Gastroesophageal sphincter (tissue), 4 donors: ENCODE measurements at places on chromosomes 16 and 17. TPM values are rescaled to one million over a fixed set of nuclear protein-coding genes. Genes with fewer than 3 reads are reported as not detected.

DNA sequence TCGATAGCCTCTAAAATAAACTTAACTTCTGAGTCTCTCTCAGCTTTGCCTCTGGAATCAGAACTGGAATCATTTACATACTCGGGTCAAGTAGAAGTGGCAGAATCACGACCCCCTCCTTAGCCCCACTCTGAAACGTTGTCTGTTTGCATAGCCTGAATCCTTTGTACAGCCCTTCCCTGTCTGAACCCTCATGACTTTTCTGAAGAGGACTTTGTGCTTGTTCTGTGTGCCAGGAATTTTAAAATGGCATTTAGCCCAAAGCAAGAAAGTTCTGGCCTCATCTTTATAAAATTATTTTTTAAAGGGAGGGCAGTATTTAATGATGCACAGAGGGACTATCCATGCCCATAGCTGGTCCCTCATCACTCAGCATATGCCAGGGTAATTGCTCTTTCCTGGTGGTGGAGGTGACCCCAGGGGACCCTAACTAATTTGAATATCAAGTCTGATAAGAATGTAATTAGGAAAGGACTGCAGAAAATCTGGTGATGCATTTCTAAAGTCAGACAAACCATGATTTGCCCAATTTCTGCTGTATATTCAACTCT is 342.7 kb upstream of the TNRC6C start:
- H3K27me3 ChIP-seq: no peaks in the 10 kb centered on the region
- peaks cover 11% of the 10 kb centered on the region for H3K4me1 ChIP-seq
- peak; percentile 29 for ATAC-seq
- peak overlapping the region; percentile 60 for H3K27ac ChIP-seq

DNA sequence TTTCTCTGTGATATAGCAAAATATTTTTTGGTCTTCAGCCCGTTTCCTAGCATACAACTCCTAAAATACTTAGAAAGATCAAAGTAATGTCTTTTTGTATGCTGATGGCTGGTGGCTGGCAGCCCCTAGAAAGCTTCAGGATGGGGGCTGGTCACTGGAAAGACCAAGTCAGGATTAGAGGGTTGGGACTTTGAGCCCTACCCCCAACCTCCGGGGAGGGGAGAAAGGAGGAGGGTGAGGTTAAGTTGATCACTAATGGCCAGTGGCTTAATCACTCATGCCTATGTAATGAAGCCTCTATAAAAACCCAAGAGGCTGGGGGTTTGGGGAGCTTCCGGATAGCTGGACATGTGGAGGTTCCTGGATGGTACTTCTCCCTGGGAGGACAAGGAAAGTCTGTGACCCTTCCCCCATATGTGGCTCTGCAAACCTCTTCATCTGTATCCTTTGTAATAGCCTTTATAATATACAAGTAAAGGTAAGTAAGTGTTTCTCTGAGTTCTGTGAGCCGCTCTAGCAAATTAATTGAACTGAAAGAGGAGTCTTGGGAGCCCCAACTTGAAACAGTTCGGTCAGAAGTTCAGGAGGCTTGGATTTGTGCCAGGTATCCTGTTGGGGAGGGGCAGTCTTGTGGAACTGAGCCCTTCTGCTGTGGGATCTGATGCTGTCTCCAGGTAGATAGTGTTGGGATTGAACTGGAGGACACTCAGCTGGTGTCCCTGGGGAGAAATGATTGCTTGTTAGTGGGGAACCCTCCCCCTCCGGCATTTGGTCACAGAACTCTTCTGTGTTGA is 3.5 kb downstream of the SLC7A6 start:
- H3K4me1 ChIP-seq: no peaks in the 10 kb centered on the region
- no peaks in the 10 kb centered on the region for H3K36me3 ChIP-seq
- no peak overlapping the region for H3K27ac ChIP-seq
- ATAC-seq: no peak

- ATAC-seq: no peak
- H3K27me3 ChIP-seq: no peaks in the 10 kb centered on the region
- H3K4me1 ChIP-seq: no peaks in the 10 kb centered on the region
- no peaks in the 10 kb centered on the region for H3K36me3 ChIP-seq
- no peak overlapping the region for H3K4me3 ChIP-seq
These were observed 9.9 kb downstream of the KRTAP9-1 start for GRCh38 chr17:41199421-41200078.

DNA sequence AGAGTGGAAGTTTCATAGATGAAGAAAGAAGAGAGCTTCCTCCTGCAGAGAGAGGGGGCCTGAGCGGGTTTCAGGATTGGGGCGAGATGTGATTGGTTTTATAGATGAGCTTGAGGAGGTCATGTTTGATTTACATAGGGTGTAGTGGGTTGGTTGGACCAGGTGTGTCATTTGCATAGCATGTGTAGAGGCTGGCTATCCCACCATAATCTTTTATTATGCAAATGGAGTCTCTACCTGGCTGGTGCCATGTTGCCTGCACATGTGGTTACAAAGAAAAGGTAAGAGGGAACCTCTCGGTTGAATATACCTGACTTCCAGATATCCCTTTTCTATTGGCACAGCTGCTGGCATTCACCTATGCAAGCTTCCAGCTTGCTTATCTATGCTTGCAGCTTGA is 228.1 kb downstream of the BCAS3 start:
- no peaks in the 10 kb centered on the region for H3K4me1 ChIP-seq
- no peak for ATAC-seq
- no peak overlapping the region for H3K27ac ChIP-seq
- H3K4me3 ChIP-seq: no peak overlapping the region
- no peaks in the 10 kb centered on the region for H3K27me3 ChIP-seq
- no peaks in the 10 kb centered on the region for H3K36me3 ChIP-seq

- peak within 1 kb of the TSS; percentile 96 for H3K27ac ChIP-seq
- ATAC-seq: peak; percentile 68
- H3K27me3 ChIP-seq: no peaks in the 10 kb centered on the region
- H3K4me1 ChIP-seq: peaks cover 84% of the 10 kb centered on the region
These were observed at the start of gene METTL23 for GRCh38 chr17:76726776-76727718. METTL23 (plus strand) TSS chr17:76726839; CDS start chr17:76729711, 2,872 bp downstream.

DNA sequence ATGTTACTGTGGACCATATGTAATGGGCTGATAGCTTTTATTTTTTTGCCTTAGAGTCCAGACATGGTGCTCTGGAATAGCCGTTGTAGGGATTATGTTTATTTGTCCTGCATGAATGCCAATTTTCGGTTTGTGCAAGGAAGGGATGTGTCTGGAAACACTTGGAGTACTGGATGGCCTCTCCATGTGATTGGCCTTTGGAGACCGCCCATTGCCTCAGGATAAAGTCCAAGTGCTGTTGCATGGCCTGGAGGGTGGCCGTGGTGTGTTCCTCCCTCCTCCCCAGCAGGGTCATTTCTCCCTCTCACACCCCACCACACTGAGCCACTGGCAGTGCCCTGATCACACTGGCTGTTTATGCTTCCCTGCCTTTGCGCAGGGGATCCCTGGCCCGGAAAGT is 93.9 kb downstream of the MSI2 start:
- ATAC-seq: peak; percentile 79
- no peaks in the 10 kb centered on the region for H3K36me3 ChIP-seq
- no peaks in the 10 kb centered on the region for H3K27me3 ChIP-seq
- H3K27ac ChIP-seq: no peak overlapping the region

GRCh38 chr17:58153046-58153445 is 4.9 kb downstream of the OR4D1 start:
- H3K4me3 ChIP-seq: no peak overlapping the region
- no peaks in the 10 kb centered on the region for H3K36me3 ChIP-seq
- H3K27ac ChIP-seq: no peak overlapping the region
- peak; percentile 55 for ATAC-seq
- peaks cover 73% of the 10 kb centered on the region for H3K27me3 ChIP-seq

DNA sequence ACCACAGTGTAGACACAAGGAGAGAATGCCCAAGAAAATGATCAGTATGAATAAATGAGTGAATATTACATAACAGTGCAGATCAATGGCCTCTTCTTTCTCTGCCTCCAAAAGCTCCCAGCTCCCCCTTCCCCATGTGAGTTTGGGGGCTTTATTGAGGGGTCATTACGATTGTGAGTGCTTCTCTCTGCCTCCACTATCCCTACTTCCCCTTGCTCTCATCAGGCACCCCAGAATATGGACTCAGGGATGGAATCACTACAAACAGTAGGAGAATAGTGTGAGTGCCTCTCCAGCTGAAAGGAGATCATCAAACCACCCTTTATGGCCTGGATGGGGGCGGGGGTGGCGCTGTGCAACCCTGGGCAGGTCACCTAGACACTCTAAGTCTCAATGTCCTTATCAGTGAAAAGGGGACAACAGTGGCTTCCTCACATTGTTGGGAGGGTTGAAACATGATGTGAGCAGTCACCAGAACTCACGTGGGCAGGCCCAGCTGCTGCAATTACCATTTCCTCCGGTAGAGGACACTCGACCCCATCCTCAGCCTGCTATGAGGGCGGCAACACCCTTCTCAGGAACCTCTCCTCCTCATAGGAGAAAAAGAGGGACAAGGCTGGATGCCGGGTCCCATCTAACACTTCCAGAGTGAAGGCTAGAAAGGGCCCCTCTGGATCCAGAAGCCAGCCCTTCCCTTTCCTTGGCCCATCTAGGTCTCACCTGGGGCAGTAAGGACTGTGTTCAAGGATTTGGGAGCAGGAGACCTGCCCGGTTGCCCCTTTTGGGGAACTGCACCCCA is 2.1 kb upstream of the EPOP start:
- H3K36me3 ChIP-seq: no peaks in the 10 kb centered on the region
- no peak overlapping the region for H3K4me3 ChIP-seq
- peak overlapping the region; percentile 3 for H3K27ac ChIP-seq
- ATAC-seq: peak; percentile 74
- H3K4me1 ChIP-seq: peaks cover 42% of the 10 kb centered on the region

- ATAC-seq: no peak
- no peak overlapping the region for H3K27ac ChIP-seq
- H3K4me1 ChIP-seq: no peaks in the 10 kb centered on the region
These were observed 4.8 kb downstream of the ABCA10 start for GRCh38 chr17:69223809-69224208.

- H3K4me1 ChIP-seq: peaks cover 9% of the 10 kb centered on the region
- ATAC-seq: no peak
- no peaks in the 10 kb centered on the region for H3K36me3 ChIP-seq
- H3K4me3 ChIP-seq: no peak overlapping the region
- peaks cover 100% of the 10 kb centered on the region for H3K27me3 ChIP-seq
These were observed 5.2 kb upstream of the OR1F1 start for GRCh38 chr16:3182608-3183444.

DNA sequence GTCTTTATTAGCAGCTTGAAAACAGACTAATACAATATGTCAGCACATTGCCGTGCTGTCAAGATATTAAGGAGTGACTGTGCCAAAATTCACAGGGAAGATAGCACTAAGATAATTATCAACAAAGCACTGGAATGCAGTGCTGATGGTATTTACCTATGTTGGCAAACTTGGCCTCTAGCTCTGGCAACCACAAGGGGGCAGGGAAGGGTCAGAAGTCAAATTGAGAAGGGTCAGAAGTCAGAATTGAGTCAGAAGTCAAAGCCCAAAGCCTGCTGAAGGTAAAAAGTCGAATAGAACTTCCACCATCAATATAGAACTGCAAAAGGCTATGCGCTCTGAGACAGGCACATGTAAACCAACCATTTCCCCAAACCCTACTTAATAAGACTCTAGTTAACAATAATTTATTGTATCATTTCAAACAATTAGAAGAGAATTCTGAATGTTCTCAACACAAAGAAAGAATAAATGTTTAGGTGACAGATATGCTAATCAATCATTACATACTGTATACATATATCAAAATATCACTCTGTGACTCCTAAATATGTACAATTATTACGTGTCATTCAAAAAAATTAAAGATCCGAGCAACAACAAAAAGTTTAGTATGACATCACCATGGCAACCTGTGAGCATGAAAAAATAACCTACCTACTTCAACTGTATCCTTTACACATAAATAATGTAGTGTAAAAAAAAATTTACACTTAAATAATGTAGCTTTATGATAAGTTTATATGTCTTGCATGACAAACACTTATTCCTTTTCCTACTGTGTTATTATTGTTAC is 916.1 kb downstream of the KCNJ2 start:
- no peaks in the 10 kb centered on the region for H3K36me3 ChIP-seq
- no peak for ATAC-seq
- H3K4me1 ChIP-seq: no peaks in the 10 kb centered on the region
- H3K27ac ChIP-seq: no peak overlapping the region

- peaks cover 87% of the 10 kb centered on the region for H3K27me3 ChIP-seq
- peaks cover 21% of the 10 kb centered on the region for H3K4me1 ChIP-seq
- H3K36me3 ChIP-seq: no peaks in the 10 kb centered on the region
- H3K4me3 ChIP-seq: peak overlapping the region; percentile 72
- H3K27ac ChIP-seq: peak overlapping the region; percentile 85
These were observed 2.7 kb downstream of the HS3ST3B1 start for GRCh38 chr17:14303343-14304221.

- peaks cover 89% of the 10 kb centered on the region for H3K27me3 ChIP-seq
- ATAC-seq: no peak
- no peak overlapping the region for H3K4me3 ChIP-seq
- no peaks in the 10 kb centered on the region for H3K4me1 ChIP-seq
- no peaks in the 10 kb centered on the region for H3K36me3 ChIP-seq
- H3K27ac ChIP-seq: no peak overlapping the region
These were observed 12.8 kb upstream of the TBX21 start for GRCh38 chr17:47720196-47720595.

DNA sequence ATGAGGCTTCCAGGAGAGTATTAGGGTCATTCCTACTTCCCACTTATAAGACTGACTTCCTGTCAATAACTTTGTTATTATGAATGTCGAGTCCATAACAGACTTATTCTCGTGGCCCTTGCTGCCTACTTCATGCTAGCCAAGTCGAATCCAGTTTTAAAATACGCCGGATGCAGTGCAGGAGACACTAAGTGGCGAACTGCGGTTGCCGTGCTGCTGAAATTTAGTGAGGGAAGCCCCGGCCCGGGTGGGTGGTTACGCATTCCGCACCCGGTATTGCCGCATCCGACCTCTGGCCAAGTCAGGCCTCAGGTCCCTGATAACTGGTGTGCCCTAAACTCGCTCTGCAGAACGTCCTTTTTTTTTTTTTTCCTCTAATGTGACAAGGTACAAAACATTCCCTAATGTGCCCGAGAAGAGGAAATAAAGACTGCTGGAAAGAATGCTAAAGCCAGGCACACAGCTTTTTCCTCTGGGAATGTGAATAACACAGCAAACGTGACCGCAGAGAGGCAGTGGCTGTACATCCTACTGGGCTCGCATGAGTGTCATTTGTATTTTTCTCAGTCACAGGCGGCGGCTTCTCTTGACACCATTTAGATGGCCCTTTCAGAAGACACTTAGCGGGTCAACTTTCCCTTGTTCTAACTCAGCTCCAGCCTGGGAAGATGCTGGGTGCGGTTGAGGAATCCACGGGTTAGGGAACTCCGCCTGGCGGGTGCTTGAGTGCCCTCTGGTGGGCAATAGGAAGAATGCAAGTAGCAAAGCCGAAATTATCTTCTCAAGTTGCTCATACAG is 7.1 kb upstream of the AKTIP start:
- no peaks in the 10 kb centered on the region for H3K36me3 ChIP-seq
- peak overlapping the region; percentile 73 for H3K27ac ChIP-seq
- peaks cover 5% of the 10 kb centered on the region for H3K4me1 ChIP-seq
- ATAC-seq: peak; percentile 82
- H3K27me3 ChIP-seq: no peaks in the 10 kb centered on the region

The HNF1B gene
- total RNA-seq: not detected

The CES5A gene
- total RNA-seq: not detected

The ZNRF1 gene
- 19.9 TPM for total RNA-seq

The PRSS33 gene
- total RNA-seq: not detected

The FLCN gene
- 49.3 TPM for total RNA-seq

The LUC7L3 gene
- 67.7 TPM for total RNA-seq

The ADPRM gene
- total RNA-seq: 13.2 TPM

The HSPB9 gene
- total RNA-seq: not detected

The IL17C gene
- not detected for total RNA-seq

The ACTG1 gene
- 1,647 TPM for total RNA-seq

The ENDOV gene
- 14.2 TPM for total RNA-seq

The TANGO6 gene
- 21.5 TPM for total RNA-seq

The OR3A3 gene
- not detected for total RNA-seq
